Stimulated activated CD8-positive, alpha-beta memory T cell treated with anti-CD3 and anti-CD28 coated beads, Interleukin-15, amount 100 ng/mL, for 24 hours (primary cell): ENCODE measurements at places on chromosomes 1 and 21.
A peak's percentile ranks its signal among the peaks of the same experiment; 100 is the strongest.

GRCh38 chr1:188689542-188689941, 1788.1 kb downstream of the BRINP3 start:
- no peak for DNase-seq

DNA sequence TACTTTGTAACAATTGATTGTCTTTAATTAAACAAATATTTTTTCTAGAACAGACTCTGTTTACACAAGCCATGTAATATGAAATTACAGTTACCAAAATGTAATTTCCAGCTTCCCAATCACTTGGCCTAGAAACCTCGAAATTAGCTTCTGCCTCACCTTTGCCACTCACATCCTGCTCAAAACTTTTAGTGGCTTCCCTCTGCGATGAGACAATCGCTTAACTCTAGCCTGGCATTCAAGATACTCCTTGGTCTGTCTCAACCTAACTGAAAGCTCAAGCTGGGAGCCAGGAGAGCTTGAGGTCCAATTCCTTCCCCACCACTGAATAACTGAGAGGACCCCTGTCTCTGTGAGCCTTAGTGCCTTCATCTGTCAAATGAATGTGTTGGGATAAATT, 42.8 kb downstream of the GFI1 start:
- DNase-seq, result no peak

DNA sequence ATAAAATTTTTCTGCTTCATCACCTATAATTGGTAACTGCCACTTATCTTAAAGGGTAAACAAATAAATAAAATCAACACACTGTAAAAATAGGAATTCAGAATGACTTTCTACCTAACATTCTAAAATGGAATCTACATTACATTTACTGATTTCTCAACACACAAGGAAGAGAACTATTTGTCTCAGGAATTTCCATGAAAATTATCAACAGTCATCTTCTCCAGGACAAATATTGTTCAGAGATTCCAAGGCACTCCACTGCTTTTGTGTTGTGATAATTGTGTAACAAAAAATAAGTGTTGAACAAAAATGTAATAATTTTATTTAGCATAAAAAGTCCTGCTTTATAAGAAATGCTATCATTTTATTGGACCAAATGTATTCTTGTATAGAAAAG, 7.3 kb downstream of the ODF2L start:
- no peak for DNase-seq

- peak; percentile 67 for DNase-seq
Measured at GRCh38 chr1:235093696-235094592, 34.7 kb downstream of the TOMM20 start.

DNA sequence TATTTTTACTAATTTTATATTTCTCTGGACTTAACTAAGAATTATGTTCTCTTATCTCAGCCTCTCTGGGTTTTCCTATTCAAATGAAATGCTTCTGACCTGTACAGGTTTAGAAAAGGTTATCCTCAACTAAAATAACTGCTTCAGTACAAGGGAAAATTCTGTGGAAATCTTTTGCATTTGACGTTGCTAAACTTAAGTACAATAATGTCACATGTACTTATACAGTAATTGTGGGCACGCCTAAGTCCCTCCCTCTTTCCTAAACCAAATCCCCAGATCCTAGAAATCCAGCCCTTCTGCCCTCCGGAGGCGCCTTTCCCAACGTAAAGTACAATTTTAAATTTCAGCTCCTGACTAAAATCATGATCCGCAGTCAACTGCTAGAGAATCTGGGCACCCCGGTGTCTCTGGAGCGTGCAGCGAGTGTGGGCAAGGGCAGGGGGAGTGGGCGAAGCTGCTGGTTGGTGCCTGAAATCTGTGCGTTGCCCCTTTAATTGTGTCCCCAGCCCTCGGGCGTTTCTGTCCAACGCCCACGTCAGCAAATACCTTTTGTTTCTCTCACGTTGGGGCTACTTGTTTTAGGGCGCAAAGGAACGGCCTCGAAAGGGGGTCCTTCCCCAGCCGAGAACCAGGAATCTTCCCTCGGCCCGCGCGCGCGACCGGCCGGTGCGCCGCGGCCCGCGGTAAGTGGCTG, at the start of gene ZBTB8A:
Gene ZBTB8A (plus strand): TSS at position 541 of the 697 bp plus-strand sequence. CDS start 53,505 bp downstream, outside the sequence.
- DNase-seq, result no peak

DNA sequence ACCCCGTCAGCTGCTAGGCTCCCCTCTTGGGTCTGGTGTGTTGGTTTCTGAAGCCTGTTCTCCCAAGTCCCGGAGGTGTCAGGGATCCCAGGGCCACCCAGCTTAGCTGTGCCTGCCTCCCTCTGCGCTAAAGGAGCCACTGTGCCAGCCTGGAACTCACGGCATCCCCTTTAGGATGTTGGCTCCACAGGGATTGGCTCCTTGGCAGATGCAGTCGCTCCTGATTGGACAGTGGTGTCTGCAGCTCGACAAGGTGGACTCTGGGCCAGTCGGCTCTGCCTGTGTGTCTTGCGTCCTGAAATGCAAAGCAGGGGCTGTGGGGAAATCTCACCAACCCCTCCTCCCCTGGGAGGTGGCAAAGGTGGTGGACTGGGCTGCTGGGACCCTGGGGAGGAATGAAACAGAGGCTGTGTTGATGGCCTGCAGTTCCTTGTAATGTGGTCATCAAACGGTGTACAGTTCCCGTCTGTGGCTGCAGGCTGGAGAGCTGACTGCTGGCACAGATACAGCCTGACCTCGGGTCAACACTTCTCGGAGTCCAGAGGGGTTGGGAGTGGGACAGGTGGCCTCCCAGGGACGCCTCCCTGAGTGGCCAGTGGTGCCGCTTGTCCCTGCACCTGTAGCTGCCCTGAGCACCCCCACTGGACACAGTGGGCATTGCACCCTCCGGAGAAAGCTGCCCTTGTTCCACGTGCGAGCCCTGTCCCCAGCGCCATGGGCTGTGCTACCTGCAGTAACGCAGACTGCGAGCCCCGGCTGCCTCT, 11.5 kb upstream of the KCNAB2 start:
- DNase-seq, result no peak

DNA sequence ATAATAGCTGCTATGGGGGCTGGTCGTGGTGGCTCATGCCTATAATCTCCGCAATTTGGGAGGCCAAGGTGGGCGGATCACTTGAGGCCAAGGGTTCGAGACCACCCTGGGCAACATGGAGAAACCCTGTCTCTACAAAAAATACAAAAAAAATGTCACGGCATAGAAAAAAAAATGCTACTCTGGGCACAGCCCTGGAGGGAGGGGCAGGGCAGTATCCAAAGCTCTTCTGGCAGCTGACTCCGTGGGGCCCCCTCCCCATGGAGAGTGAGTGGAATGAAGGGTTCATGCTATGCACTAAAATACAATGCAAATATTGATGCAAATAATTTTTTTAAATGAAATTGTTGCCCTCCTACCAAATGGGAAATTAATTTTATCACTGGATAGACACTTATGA, 78.7 kb downstream of the DESI2 start:
- DNase-seq, result no peak
